Stimulated activated CD8-positive, alpha-beta memory T cell treated with anti-CD3 and anti-CD28 coated beads, Interleukin-12 subunit alpha, Interleukin-12 subunit beta, amount 100 ng/mL, for 4 hours (primary cell): ENCODE measurements at places on chromosomes 1 and 21.

DNA sequence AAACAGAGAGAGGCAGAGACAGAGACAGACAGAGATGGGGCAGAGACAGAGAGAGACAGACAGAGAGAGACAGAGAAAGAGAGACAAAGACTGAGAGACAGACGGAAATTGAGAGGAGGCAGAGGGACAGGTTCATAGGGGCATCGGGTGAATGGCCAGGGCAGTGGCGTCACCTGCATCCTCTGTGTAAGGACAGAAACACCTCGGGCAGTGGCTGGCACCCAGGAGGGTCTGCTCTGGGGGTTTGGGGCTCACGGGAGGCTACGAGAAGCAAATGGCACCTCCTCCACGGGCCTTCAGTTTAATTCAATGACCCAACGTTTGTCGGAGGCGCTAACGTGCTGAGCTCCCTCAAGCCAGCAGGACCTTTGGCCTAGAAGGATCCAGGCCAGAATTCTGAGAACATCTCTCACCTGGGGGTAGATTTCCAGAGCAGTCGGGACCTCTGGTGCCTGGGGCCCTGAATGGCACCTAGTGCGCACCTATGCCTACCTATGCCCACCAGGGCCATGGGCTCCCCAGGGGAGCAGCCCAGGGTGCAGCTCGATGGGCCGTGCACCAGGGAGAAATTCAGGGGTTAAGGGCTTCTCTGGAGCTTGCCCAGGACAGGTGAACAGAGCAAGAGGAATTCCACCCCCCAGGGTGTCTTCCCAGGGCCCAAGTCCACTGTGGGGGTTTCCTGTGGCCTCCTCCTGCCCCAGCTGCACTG, 20.6 kb upstream of the PTTG1IP start:
- no peak for DNase-seq

DNA sequence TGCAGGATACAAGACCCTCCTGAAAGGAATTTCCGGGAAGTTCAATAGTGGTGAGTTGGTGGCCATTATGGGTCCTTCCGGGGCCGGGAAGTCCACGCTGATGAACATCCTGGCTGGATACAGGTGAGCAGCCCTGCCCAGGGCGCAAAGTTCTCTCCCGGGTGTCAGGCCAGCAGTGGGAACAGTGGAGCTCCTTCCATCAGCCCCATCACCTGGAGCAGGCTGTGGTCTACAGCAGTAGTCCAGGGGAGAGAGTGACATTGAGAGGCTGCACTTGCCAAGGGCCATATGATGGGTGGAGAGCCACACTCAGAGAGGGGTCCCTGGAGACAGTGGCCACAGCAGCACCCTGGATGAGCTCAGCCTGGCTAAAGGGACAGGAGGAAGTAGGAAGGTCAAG, 44.1 kb downstream of the TFF3 start:
- DNase-seq, result no peak

- DNase-seq, result no peak
Observed at GRCh38 chr1:163875927-163876320, 554.2 kb downstream of the NUF2 start.

DNA sequence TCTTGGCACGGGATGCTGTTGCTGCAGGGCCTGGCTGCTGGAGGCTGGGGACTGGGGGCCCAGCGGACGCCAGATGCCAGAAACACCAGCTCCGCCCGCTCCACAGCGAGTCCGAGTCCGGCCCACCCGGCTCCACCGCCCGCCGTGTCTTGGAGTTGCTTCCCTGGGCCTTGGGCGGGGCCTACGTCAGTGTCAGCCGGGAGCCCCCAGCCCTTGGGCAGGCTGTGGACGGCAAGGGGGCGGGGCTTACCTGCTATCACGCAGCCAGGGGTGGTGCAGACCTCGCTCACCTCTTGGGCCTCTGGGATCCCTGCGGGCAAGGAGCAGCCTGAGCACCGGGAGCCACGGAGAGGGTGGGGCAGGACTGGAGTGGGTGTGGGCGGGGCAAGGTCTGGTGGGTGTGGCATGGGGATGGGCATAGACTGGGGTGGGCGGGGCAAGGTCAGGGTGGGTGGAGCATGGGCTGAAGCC, 21.8 kb downstream of the MMEL1 start:
- no peak for DNase-seq

- DNase-seq, result no peak
Observed at GRCh38 chr1:183238071-183238470, 52.0 kb downstream of the LAMC2 start.
